ENCODE measurements at places on chromosomes 7 and 10.

DNA sequence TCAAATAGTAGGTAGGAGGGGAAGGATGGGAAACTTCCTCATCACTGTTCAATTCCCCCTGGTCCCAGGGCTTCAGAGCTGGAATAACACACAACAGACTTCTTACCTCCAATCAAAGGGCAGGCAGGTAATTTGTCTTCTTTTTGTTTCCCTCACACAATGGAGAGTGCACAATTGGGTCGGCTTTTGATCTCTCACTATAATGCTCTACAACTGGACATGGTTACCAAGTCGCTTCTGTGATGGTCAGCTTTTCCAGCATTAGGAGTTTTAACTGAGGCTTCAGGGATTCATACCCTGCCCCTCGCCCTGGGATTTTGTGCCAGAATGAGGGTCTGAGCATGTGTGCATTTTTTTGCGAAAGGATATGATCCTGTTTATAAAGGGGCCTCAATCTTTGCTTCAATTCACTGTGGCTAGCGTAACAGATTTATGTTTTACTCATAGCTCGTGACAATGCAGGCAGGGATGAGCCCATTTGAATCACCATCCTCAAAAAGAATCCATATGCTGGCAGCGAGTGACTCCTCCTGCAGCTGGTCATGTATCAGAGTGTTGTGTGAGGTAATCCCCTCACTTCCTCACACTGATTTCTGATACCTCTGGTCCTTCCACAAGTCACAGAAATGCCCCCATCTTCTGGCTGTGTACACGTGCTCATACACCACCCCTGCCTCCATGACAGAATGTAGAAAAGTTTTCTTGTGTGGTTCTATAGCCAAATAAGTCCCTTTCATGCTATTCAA, 189.6 kb downstream of the CTTNBP2 start:
- no peak for DNase-seq

GRCh38 chr10:28298951-28299350, 3.9 kb downstream of the MPP7 start:
- no peak for DNase-seq

GRCh38 chr10:12741360-12741804, 260.1 kb downstream of the CCDC3 start:
- no peak for DNase-seq

- no peak for DNase-seq
These were observed 11.0 kb downstream of the TMEM184A start for GRCh38 chr7:1544896-1545416.

All from RWPE1 (cell line).